ENCODE measurements at places on chromosomes 12 and 14. TPM values are rescaled to one million over a fixed set of nuclear protein-coding genes. Genes with fewer than 3 reads are reported as not detected.

The NRXN3 gene
- total RNA-seq: 0.15 TPM

The ATF7IP gene
- total RNA-seq: 14.5 TPM

The B4GALNT3 gene
- total RNA-seq: under 0.01 TPM

The BHLHE41 gene
- total RNA-seq: 0.45 TPM

The SPRYD4 gene
- 1.3 TPM for total RNA-seq

The SMIM41 gene
- not detected for total RNA-seq

The SIX4 gene
- 23.5 TPM for total RNA-seq

The SLC17A8 gene
- total RNA-seq: not detected

The RDH16 gene
- total RNA-seq: not detected

All from bronchus fibroblast of lung (primary cell).